ENCODE measurements at places on chromosomes 12 and 14. TPM values are rescaled to one million over a fixed set of nuclear protein-coding genes. Genes with fewer than 3 reads are reported as not detected.
A peak's percentile ranks its signal among the peaks of the same experiment; 100 is the strongest.

DNA sequence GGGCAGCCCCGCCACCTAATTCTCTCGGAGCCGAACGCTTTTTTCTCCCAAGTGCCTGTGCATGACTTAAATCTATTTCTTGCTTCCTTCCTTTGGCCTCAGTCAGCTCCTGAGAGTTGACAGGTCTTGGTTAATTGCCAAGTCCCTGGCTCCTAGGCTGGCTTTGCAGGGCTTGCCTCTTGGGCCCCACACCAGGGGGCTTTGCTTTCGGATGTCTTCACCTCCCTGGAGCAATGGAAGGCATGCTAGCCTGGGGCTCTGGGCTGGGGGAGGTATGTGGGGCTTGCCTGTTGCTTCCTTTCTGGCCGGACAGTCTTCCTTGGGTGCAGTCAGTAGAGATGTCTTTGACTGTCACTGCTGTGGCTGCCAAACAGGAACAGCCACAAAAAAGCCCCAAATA is 2.2 kb upstream of the KRT80 start:
- no peak overlapping the region for H3K27ac ChIP-seq
- DNase-seq, result no peak
- peaks cover 18% of the 10 kb centered on the region for H3K27me3 ChIP-seq
- H3K4me3 ChIP-seq, result no peak overlapping the region
- no peaks in the 10 kb centered on the region for H3K4me1 ChIP-seq
- no peaks in the 10 kb centered on the region for H3K36me3 ChIP-seq

- H3K4me1 ChIP-seq, result peaks cover 22% of the 10 kb centered on the region
- no peak for DNase-seq
- H3K36me3 ChIP-seq, result peaks cover 5% of the 10 kb centered on the region
These were observed 4.4 kb upstream of the C1RL start for GRCh38 chr12:7113389-7113871.

- no peak overlapping the region for H3K27ac ChIP-seq
- no peak for DNase-seq
- no peaks in the 10 kb centered on the region for H3K36me3 ChIP-seq
- no peaks in the 10 kb centered on the region for H3K4me1 ChIP-seq
- no peak overlapping the region for H3K4me3 ChIP-seq
- no peaks in the 10 kb centered on the region for H3K27me3 ChIP-seq
These were observed 50.0 kb downstream of the FLRT2 start for GRCh38 chr14:85579942-85580341.

- no peaks in the 10 kb centered on the region for H3K36me3 ChIP-seq
- no peak for DNase-seq
- no peak overlapping the region for H3K4me3 ChIP-seq
- H3K4me1 ChIP-seq, result no peaks in the 10 kb centered on the region
- H3K27ac ChIP-seq, result no peak overlapping the region
These were observed 77.2 kb downstream of the SERPINA3 start for GRCh38 chr14:94689218-94689984.

DNA sequence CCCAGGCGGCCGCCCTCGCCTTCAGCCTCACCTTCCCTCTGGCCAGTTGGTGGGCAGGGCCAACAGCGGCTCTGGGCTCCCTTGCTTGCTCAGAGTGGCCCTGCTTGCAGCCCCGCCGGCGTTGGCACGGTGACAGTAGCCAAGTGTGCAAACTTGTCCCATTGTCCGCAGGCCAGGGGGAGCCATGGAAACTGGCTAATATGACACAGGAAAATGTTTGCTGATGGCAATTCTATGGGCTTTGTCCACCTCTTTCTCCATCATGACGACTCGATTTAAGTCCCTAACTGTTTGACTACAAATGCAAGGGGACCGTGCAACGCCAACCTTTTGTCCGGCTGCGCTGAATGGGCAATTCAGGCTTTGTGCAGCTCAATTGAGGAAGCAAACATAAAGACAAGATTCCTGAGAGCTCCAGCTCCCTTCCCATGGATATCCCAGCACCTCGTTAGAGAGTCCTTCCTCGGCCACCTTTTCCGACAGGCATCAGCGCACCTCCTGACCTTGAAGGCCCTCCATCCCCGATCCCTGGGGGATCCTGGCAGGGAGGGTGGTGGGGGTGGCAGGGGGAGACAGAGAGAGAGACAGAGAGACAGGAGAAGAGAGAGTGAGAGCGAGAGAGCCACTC is 785 bp upstream of the FAM181A start:
- no peak overlapping the region for H3K27ac ChIP-seq
- H3K4me1 ChIP-seq, result no peaks in the 10 kb centered on the region
- H3K4me3 ChIP-seq, result no peak overlapping the region
- no peak for DNase-seq

GRCh38 chr12:779745-780734 is 27.7 kb downstream of the WNK1 start:
- H3K36me3 ChIP-seq, result no peaks in the 10 kb centered on the region
- no peaks in the 10 kb centered on the region for H3K27me3 ChIP-seq
- H3K4me3 ChIP-seq, result peak overlapping the region; percentile 58
- H3K27ac ChIP-seq, result peak overlapping the region; percentile 41
- peaks cover 36% of the 10 kb centered on the region for H3K4me1 ChIP-seq

KRT77 gene
- not detected for total RNA-seq

PHETA1 gene
- total RNA-seq, result 2.1 TPM

- no peaks in the 10 kb centered on the region for H3K36me3 ChIP-seq
- no peak for DNase-seq
- H3K4me3 ChIP-seq, result peak overlapping the region; percentile 90
- no peak overlapping the region for H3K27ac ChIP-seq
- peaks cover 15% of the 10 kb centered on the region for H3K4me1 ChIP-seq
These were observed 568 bp downstream of the CCDC184 start for GRCh38 chr12:48183876-48184548.

GRCh38 chr12:130435331-130435730 is 97.6 kb downstream of the PIWIL1 start:
- no peak overlapping the region for H3K27ac ChIP-seq
- H3K27me3 ChIP-seq, result no peaks in the 10 kb centered on the region
- no peaks in the 10 kb centered on the region for H3K36me3 ChIP-seq
- no peak overlapping the region for H3K4me3 ChIP-seq

DNA sequence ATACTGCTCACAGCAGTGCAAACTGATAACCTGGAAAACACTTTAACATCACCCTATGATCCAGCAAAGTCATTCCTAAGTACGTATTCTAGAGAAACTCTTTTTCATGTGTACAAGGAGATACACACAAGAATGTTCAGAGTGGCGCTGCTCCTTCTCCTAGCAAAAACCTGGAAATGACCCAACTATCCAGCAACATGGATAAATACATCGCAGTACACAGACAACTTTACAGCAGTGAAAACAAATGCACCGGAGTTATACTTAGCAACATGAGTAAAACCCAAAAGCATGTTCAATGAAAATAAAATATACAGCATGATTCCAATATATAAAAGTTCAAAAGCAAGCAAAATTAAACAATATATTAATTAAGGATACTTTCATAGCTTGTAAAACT is 18.7 kb downstream of the SART3 start:
- H3K4me3 ChIP-seq, result no peak overlapping the region
- H3K36me3 ChIP-seq, result peaks cover 30% of the 10 kb centered on the region
- no peak overlapping the region for H3K27ac ChIP-seq
- H3K4me1 ChIP-seq, result peaks cover 14% of the 10 kb centered on the region
- H3K27me3 ChIP-seq, result no peaks in the 10 kb centered on the region

DNA sequence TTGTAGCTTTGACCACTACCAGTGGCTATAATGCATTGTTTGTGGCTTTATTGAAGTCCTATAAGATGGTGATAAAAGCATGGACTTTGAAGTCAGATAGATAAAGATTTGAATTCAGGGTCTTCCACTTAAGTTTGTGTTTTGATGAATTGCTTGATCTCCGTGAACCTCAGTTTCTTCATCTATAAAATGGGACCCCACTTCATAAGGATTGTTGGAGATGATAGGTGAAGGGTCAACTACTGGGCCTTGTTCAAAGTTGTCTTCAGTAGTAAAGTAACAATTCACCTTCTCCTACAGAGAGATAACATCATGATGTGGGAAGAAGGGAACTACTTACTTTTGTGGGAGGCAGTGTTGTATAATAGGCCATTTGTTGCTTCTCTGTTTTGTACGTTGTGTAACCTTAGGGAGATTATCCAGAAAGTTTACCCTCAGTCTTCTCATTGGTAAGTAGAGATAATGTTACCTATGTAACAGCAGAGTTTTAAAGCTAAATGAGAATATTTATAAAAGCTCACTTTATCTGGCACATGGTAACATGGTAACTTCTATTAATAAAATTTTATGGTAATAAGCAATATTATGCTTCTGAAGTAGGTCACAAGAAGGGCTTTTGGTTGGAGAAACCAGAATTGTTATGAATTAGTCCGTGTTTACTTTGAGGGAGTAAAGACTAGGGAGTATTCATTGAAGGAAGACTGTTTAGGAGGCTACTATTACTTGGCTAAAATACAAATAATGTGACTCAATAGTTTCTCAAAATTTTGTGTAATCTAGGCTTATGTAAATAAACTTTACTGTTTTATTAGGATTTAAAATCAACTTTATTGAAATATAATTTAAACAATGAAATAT is 15.1 kb downstream of the ADIPOR2 start:
- peaks cover 35% of the 10 kb centered on the region for H3K4me1 ChIP-seq
- no peak overlapping the region for H3K4me3 ChIP-seq
- H3K27ac ChIP-seq, result peak overlapping the region; percentile 45

GRCh38 chr14:23117371-23118020 is 1.6 kb downstream of the CEBPE start:
- no peak overlapping the region for H3K4me3 ChIP-seq
- no peak overlapping the region for H3K27ac ChIP-seq
- H3K36me3 ChIP-seq, result no peaks in the 10 kb centered on the region

GRCh38 chr12:2451025-2451424 is 343.7 kb upstream of the FKBP4 start:
- H3K27me3 ChIP-seq, result peaks cover 10% of the 10 kb centered on the region
- no peaks in the 10 kb centered on the region for H3K4me1 ChIP-seq
- no peak overlapping the region for H3K27ac ChIP-seq
- no peaks in the 10 kb centered on the region for H3K36me3 ChIP-seq
- no peak overlapping the region for H3K4me3 ChIP-seq

CFAP54 gene
- 0.50 TPM for total RNA-seq

MIP gene
- 0.75 TPM for total RNA-seq

DNA sequence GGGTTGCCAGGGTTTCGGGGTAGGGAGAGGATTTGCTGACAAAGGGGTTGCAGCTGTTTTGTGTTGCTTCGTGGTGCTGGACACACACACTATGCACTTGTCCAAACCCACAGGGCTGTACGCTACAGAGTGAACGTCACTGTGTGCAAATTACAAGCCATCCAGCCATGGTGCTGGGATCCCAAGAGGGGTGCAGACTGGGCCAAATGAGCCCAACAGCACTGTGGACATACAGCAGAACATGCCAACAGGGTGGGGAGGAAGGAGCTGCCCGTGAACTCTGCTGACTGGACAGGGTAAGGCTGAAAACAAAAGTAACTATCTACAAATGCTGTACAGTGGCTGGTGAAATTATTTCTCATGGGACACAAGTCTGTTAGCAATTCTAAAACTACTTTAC is 25.2 kb downstream of the POLE start:
- peaks cover 30% of the 10 kb centered on the region for H3K36me3 ChIP-seq
- no peak overlapping the region for H3K4me3 ChIP-seq
- DNase-seq, result no peak
- peaks cover 24% of the 10 kb centered on the region for H3K4me1 ChIP-seq
- peak overlapping the region; percentile 29 for H3K27ac ChIP-seq
- no peaks in the 10 kb centered on the region for H3K27me3 ChIP-seq

GRCh38 chr12:95767703-95768102 is 22.9 kb downstream of the NTN4 start:
- H3K36me3 ChIP-seq, result no peaks in the 10 kb centered on the region
- H3K27ac ChIP-seq, result no peak overlapping the region
- peaks cover 55% of the 10 kb centered on the region for H3K27me3 ChIP-seq
- no peaks in the 10 kb centered on the region for H3K4me1 ChIP-seq
- no peak for DNase-seq
- H3K4me3 ChIP-seq, result no peak overlapping the region

- H3K4me1 ChIP-seq, result peaks cover 9% of the 10 kb centered on the region
- H3K27me3 ChIP-seq, result no peaks in the 10 kb centered on the region
- H3K4me3 ChIP-seq, result no peak overlapping the region
These were observed 11.9 kb upstream of the CSAD start for GRCh38 chr12:53192531-53193021.
